ENCODE measurements at places on chromosomes 12 and 14.

DNA sequence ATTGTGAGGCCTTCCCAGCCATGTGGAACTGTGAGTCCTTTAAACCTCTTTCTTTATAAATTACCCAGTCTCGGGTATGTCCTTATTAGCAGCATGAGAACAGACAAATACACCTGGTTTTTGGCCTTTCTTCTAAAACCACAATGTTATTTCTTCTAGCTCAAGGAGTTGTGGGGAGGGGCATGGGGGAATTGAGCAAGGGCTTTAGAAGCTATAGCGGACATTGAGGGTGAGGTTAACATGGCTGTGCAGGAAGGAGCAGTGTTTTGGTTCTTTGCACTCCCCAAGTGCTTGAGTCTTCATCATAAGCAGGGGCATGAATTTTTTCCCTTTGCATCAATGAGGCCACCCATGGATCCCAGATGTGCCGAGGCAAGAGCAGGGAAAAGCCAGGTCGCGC, 86.8 kb downstream of the SPRING1 start:
- DNase-seq, result no peak

GRCh38 chr12:12007001-12007712, 63.6 kb upstream of the BCL2L14 start:
- DNase-seq, result no peak

GRCh38 chr14:93426750-93427149, 4.0 kb upstream of the UNC79 start:
- DNase-seq, result no peak

GRCh38 chr12:70277973-70278372, 34.7 kb downstream of the CNOT2 start:
- DNase-seq, result no peak

- no peak for DNase-seq
Measured at GRCh38 chr14:88864198-88864597, 39.7 kb downstream of the TTC8 start.

Measured in GF-D8 (cell line).